ENCODE measurements at places on chromosomes 12 and 14.

GRCh38 chr12:40971911-40972310, 216.2 kb upstream of the PDZRN4 start:
- DNase-seq, result no peak

- no peak for DNase-seq
These were observed 50.9 kb downstream of the TRPV4 start for GRCh38 chr12:109782326-109782703.

GRCh38 chr12:10073261-10073660, 25.5 kb downstream of the CLEC1A start:
- DNase-seq, result no peak

- no peak for DNase-seq
These were observed 39.1 kb upstream of the PPFIA2 start for GRCh38 chr12:81798294-81798693.

DNA sequence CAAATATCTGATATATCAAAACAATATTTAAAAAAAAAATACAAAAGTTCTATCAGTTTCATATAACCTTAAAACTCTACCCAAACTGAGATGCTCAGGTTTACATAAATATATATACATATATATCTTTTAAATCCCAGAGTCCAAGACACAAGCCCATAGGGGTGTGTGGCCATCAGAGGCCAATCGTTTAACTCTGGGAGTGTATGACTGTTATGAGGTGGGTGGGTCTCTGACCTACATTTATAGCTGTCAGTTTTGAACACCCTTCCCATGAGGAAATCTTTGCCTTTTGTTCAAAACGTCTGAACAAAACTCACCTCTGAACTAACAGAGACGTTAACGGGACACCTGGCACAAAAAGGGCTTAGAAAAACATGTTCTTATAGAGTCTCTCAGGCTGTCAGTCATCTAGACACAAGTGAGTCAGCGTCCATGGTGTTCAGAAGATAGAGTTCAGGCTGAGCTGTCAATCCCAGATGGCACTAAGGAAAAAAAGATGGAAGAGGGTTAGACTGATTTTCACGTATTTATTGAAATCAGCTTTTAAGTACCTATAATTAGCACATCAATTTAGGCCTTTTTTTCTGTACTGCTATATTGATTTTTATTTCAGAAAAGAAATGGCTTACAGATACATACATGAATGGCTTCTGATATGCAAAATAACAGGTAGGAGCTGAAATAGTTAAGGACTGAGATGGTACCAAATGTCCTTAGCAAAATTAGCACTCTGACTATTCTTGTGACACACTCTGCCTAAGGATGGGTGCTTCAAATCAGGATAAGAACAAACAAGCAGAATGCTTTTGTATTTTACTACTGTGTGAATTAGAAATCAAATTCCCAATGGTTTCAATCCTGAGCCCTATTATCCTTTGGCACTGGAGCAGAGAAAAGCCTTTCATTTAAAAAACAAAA, 29.2 kb downstream of the HIGD1C start:
- no peak for DNase-seq

DNA sequence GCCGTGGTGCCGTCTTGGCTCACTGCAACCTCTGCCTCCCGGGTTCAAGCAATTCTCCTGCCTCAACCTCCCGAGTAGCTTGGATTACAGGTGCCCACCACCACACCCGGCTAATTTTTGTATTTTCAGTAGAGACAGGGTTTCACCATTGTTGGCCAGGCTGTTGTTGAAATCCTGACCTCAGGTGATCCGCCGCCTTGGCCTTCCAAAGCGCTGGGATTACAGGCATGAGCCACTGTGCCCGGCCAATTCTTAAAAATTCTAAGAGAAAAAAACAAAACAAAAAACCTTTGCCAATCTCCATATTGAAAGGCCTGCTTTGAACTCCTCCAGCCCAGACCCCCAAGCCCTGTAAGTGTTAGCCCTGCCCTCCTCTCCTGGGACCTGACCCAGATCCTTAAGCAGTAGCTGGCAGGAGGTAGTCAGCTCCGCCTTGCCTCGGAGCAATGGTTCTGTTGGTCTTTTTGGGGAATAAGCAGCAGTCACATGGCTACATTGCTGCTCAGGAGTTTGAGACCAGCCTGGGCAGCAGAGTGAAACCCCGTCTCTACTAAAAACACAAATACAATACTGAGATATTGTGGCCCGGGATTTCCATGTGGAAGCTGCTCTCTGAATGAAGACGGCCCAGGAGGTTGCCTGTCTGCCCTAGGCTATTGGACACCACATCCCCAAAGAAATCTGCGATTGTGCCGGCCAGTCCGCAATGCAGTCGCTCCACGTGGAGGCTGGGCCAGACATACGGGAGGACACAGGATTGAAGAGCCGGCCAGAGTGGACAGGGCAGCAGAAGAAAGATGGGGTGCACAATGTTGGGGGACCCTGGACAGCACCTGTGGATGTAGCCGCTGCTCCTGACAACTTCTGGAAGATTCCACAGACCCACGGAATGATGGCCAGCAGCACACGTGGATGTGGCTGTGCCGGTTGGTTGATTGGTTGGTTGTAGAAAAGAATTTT, 28.8 kb upstream of the BEGAIN start:
- no peak for DNase-seq

DNA sequence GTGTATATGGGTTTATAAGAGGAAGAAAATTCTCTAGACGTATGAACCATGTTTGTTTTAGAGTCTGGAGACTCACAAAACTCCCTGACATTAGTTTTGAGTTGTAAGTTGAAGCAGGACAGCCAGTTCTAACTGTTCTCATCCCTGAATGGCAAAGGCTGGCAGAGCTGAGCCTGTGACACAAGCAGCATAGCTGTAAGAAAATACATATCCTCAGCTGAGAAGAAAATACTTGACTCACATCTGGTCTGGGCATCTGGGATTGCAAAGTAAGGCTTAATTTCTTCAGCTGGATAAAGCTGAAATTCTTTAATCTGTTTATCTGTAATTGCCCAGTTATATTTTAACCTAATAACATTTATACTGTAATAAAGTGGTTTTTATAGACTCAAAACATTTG, 156.3 kb downstream of the PELI2 start:
- DNase-seq, result no peak

DNA sequence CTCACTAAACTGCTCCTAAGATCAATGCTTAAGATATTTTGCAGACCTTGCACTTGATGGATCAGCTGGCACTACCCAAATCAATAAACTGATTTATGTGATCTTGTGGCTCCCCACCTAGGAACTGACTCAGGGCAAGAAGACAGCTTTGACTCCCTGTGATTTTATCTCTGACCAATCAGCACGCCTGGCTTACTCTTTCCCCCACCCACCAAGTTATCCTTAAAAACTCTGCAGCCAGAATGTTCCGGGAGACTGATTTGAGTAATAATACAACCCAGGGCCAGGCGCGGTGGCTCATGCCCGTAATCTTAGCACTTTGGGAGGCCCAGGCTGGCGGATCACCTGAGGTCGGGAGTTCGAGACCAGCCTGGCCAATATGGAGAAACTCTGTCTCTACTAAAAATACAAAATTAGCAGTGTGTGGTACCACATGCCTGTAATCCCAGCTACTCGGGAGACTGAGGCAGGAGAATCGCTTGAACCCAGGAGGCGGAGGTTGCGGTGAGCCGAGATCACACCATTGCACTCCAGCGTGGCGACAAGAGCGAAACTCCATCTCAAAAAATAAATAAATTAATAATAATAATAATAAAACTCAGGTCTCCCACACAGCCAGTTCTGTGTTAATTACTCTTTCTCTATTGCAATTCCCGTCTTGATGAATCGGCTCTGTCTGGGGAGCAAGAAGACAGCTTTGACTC, 12.0 kb downstream of the MORN3 start:
- no peak for DNase-seq

DNA sequence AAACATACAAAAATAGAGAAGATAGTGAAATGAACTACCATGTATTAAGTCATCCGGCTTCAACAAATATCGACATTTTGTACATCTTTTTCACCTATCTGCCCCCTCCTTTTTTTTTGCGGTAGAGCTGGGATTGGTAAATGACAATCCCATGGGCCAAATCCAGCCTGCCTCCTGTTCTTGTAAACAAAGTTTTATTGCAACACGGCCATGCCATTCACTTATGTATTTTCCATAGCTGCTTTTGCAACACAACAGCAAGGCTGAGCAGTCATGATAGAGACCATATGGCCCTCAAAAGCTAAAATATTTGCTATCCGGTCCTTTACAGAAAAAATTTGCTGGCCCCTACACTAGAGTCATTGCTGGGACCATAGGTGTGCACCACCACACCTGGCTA, 58.1 kb upstream of the PLEKHG3 start:
- DNase-seq, result no peak

DNA sequence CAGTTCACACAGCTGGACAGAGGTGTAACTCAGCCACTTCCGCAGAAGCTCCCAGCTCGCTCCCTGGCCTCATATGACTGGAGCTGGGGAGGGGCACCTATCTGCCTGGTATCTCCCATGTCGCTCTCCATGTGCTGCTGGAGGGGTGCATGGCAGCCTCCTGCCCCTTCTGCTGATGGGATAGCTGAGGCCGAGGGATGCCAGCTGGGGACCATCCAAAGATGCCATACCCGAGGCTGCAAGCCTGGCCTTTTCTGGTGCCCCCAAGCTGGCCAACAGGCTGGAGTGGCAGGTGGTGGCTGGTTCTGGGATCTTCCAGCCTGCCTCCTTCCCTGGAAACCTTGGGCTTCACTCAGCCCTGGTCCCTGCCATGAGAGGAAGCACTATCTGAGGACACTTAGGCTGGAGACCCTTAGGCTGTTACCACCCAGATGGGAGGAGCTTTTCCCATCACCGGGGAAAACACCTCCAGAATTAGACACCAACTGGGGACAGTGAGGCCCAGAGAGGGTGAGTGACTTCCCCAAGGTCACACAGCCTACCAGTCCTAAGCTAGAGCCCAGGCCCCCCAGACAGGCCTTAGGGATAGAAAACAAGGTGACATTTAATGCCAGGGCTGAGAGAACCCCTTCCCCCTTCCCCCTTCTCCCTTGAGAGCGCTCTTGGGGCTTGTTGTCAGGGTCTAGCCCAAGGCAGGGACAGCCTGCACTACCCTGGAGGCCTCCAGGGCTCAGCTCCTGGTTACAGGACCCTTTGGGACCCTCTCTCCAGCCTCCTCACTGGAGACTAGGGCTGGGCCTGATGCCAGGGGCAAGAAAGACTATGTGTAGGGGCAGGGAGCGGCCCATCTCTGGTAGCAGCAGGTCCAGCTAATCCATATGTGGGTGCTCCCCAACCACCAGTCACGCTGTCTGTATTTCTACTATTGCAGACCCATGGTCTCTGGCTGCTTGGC, 7.1 kb downstream of the DTX1 start:
- DNase-seq, result no peak

DNA sequence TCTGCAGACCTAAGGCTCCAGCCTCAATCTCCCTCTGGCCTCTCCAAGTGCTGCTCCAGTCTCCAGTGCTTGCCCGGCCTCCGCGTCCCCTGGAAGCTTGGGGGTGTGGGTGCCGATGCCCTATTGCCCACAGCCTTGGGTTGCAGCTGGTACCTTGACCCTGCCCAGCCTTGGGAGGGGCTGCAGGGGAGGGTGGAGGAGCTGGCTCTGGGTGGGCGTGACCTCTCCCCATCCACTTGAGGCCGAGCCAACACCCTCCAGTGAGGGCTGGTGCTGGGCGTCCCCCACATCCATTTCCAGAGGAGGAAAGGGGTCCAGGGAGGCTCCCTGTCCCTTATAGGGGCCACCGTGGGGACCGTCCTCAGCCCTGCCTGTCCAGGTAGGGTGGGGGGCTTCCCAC, 24.1 kb downstream of the KIF26A start:
- DNase-seq, result no peak

- DNase-seq, result no peak
These were observed 120.4 kb downstream of the ANO6 start for GRCh38 chr12:45336331-45336730.

DNA sequence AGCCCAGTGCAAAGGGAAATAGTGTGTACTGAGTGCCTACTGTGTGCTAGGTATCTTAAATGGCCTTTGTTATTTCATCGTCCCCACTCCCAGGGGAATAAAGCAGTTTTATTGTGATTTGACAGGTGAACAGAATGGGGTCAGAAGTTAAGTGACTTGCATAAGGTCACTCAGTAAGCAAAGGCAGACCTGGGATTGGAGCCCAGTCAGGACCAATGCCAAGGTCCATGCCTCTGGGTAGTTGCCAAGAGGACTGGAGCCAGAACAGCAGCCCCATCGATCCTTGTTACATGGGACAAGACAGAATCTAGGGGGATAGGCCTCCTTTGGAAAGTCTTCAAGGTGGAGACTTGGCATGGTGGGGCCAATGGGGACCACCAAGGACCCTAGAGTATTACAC, 227.4 kb upstream of the PWP1 start:
- no peak for DNase-seq

GRCh38 chr12:46783871-46784270, 41.9 kb downstream of the SLC38A4 start:
- DNase-seq, result no peak

DNA sequence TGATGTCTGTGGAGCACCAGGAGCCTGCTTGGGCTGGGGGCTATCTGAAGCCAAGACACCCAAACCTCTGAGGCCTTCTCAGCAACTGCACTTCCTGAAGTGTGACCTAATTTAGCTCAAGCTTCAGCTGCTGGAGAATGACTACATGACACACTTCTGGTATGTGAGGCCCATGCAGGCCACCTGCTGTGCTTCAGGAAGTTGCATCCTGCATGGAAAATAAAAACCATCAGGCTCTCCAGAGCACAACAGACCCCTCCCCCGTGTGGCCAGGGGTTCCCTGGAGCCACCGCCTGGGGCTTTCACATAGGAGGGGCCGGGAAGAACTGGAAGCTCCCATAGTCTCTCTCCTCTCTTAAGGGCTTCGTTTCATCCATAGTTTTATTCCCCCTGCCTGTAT, 217.7 kb downstream of the SLC15A4 start:
- DNase-seq, result no peak

- no peak for DNase-seq
These were observed 50.8 kb upstream of the PTHLH start for GRCh38 chr12:28023156-28023887.

DNA sequence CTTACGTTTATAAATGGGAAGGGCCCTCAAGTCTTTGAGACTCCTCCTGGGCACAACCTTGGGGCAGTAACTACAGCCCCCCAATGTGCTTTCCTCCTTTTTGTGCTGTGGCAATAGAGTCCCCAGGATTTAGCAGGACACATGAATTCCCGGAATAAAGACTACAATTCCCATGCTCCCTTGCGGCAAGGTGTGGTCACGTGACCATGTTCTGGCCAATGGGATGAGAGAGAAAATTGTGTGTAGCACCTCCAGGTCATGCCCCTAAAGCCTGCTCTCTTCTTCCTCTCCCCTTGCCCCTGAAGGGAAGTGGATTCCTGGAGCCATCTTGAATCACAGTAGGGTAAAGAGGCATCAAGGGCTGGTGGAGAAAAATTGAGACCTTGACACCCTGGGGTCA, 295.1 kb upstream of the SFSWAP start:
- no peak for DNase-seq

GRCh38 chr14:38203929-38204718, 3.6 kb upstream of the SSTR1 start:
- DNase-seq, result no peak

DNA sequence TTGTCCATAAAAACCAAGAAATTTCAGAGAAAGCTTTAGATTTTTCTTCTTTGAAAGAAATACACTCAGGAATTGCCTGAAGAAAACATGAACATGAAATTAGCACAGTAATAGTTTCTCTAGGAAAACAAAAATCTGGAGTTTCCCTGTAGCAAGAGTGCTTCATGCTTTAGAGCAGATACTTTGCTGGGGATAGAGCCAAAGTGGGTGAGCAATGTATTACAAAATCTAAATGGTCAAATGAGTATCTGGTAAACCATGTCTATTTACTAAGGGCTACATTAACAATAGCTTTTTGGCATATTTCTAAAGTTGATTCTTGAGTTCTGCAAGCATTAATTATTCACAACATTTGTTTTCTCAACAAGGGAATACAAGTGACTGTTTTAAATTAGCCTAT, 26.2 kb downstream of the AVPR1A start:
- no peak for DNase-seq

- no peak for DNase-seq
These were observed 793.5 kb upstream of the NOVA1 start for GRCh38 chr14:27391331-27391730.
